Activated naive CD4-positive, alpha-beta T cell treated with anti-CD3 and anti-CD28 coated beads, Interleukin-2, amount 10 ng/mL, durations not matched to agents 7 days and 5 days (primary cell): ENCODE measurements at places on chromosomes 16 and 17.

- H3K27me3 ChIP-seq = no peaks in the 10 kb centered on the region
- peak overlapping the region; percentile 96 for H3K4me3 ChIP-seq
- H3K4me1 ChIP-seq = peaks cover 52% of the 10 kb centered on the region
- H3K27ac ChIP-seq = peak overlapping the region; percentile 96
- peaks cover 45% of the 10 kb centered on the region for H3K36me3 ChIP-seq
Measured at GRCh38 chr16:29790949-29791844, 646 bp downstream of the KIF22 start.

- H3K27me3 ChIP-seq = peaks cover 34% of the 10 kb centered on the region
- H3K27ac ChIP-seq = no peak overlapping the region
- no peaks in the 10 kb centered on the region for H3K36me3 ChIP-seq
Measured at GRCh38 chr17:57915985-57916757, 39.0 kb downstream of the CUEDC1 start.

- peaks cover 76% of the 10 kb centered on the region for H3K4me1 ChIP-seq
- H3K36me3 ChIP-seq = peaks cover 17% of the 10 kb centered on the region
- H3K4me3 ChIP-seq = no peak overlapping the region
- peak overlapping the region; percentile 93 for H3K27ac ChIP-seq
- DNase-seq = peak; percentile 82
Measured at GRCh38 chr17:27481327-27481726, 25.1 kb downstream of the KSR1 start.

DNA sequence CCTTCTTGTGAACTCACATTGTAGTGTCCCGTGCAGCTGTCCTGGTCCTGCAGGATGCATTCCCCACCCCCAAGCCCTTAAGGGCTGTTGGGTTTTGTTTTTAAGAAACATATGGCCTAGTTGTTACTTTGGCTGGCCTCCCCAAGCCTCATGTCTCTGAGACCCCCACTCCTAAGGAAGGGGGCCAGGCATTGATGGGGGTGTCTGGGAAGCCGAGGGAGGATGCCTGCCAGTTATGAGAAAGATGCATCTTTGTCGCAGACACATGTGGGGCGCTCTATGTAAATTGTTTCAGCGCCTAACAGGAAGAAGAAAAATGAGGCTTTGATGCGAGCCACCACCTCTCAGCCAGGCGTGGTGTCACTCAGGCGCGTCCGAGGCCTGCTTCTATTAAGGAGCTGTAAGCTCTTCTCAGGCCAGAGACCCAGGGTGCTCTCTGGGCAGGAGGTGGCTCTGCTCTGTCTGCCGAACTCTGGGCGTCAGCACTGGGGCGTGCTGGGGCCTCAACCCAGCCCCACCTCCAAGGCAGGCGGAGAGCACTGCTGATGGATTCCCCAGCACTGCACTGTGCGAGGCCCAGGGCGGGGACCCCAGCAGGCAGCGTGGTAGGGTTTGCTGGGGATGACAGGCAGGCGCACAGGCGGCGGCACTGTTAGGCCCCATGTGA is 70.6 kb downstream of the SREBF1 start:
- peak overlapping the region; percentile 11 for H3K27ac ChIP-seq
- peak; percentile 28 for DNase-seq
- H3K4me3 ChIP-seq = no peak overlapping the region
- peaks cover 23% of the 10 kb centered on the region for H3K4me1 ChIP-seq
- no peaks in the 10 kb centered on the region for H3K27me3 ChIP-seq
- peaks cover 4% of the 10 kb centered on the region for H3K36me3 ChIP-seq

DNA sequence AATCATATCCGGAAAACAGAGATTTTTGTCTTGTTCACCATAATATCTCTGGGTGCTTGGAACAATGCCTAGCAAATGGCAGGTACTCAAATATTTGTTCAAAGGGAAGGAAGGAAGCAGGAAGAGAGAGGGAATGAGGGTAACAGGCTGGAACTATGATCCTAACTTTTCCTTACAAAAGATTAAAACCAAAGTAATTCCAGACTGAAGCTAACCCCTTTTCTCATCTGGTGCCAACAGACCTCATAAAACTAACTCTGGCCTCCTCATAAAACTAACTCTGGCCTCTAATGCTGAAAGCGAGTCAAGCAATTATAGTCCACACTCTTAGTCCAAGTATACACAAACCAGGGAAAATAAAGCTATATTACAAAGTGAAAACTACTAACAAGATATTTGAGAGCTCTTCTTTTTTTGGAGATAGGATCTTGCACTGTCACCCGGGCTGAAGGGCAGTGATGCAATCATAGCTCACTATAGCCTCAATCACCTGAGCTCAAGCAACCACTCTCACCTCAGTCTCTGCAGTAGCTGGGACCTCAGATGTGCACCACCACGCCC is 84.6 kb downstream of the KANSL1 start:
- H3K27ac ChIP-seq = no peak overlapping the region
- DNase-seq = no peak
- H3K4me3 ChIP-seq = no peak overlapping the region
- no peaks in the 10 kb centered on the region for H3K27me3 ChIP-seq
- H3K36me3 ChIP-seq = peaks cover 20% of the 10 kb centered on the region

DNA sequence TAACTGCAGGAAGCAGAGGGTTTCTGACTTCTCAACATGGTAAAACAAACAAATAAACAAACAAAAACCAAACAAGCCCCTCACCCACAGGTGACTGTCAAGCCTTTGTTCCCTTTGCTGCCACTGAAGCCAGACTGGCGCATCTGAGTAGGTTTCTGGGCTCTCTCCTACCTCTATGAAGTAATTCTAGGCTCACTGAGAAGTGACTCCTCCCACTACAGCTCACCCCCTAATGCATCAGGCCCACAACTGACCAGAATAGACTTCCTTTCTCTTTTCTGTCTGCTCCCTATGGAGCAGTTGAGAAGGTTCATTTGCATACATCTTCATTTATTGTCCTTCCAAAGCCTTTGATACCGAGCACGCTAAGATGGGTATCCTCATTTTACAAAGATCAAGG is 77.0 kb upstream of the CCL2 start:
- no peak for DNase-seq
- peaks cover 23% of the 10 kb centered on the region for H3K27me3 ChIP-seq
- H3K36me3 ChIP-seq = no peaks in the 10 kb centered on the region
- H3K4me3 ChIP-seq = no peak overlapping the region
- H3K27ac ChIP-seq = no peak overlapping the region
- peaks cover 5% of the 10 kb centered on the region for H3K4me1 ChIP-seq

DNA sequence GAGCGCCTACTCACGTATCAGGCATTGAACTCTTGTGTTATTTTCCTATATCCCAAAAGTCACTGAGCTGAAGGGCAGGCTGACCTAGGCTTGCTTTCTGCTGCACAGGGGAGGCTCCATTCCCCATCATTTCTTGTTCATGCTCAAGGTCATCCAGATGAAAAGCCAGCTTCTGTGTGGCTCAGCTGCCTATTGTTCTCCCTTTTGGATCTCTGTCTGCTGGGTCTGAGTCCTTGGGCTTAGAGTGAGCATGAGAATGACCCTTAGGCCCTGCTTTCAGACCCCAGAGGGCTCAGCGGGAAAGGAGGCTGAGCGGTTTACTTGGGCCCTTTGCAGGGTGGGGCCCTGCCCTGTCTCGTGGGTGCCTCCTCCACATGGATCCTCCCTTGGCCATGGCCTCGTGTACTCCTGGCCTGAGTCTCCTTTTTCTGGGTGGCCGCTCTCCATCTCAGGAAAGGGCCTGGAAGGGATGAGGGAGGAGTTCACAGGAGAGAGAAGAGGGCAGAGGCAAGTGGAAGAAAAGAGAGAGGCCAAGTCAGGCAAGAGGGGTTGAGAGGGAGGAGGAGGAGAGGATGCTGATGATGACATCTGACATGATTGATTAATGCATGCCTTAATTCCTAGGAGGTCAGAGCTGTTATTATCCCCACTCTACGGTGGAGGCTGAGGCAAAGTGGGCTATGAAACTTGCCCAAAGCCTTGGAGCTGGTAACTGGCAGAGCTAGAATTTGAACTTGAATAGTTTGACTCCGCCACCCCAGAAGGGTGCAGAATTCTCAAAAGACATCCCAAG is 19.8 kb upstream of the MAP3K14 start:
- peaks cover 23% of the 10 kb centered on the region for H3K4me1 ChIP-seq
- H3K4me3 ChIP-seq = no peak overlapping the region
- no peak overlapping the region for H3K27ac ChIP-seq
- H3K36me3 ChIP-seq = no peaks in the 10 kb centered on the region
- DNase-seq = no peak
- H3K27me3 ChIP-seq = peaks cover 17% of the 10 kb centered on the region

DNA sequence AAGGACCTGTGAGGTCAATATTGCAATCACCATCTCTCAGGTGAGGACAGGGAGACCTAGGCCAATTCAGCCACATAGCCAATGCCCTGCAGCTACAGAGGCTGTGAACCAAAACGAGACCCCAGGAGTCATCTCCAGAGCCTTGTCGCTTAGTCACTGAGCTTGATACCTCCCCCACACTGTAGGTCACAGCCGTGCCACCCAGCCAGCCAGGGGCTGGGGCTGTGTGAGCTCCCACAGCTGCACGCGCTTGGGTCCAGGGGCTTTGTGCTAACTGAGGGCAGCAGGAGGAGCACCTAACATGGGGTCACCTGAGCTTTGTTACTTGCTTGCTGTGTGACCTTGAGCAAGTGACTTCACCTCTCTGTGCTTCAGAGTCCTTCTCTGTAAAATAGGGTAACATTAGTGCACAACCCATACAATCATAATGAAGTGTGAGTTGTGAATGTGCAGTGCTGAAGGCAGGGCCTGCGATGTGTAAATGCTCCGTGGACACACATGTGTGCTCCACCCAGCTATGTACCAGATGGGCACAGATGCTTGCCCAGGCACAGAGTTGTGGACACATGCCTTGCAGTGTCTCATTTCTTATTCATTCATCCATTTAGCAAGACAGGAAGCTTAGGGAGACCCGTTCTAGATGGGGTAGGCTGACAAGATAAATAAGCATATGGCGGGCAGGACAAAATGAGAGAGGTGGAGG is 25.9 kb downstream of the SBK1 start:
- no peak overlapping the region for H3K27ac ChIP-seq
- H3K36me3 ChIP-seq = peaks cover 2% of the 10 kb centered on the region
- H3K27me3 ChIP-seq = no peaks in the 10 kb centered on the region
- no peak overlapping the region for H3K4me3 ChIP-seq
- H3K4me1 ChIP-seq = peaks cover 8% of the 10 kb centered on the region

- H3K4me3 ChIP-seq = no peak overlapping the region
- no peak for DNase-seq
- H3K27ac ChIP-seq = no peak overlapping the region
- no peaks in the 10 kb centered on the region for H3K36me3 ChIP-seq
Measured at GRCh38 chr17:54974759-54975158, 6.2 kb downstream of the STXBP4 start.

DNA sequence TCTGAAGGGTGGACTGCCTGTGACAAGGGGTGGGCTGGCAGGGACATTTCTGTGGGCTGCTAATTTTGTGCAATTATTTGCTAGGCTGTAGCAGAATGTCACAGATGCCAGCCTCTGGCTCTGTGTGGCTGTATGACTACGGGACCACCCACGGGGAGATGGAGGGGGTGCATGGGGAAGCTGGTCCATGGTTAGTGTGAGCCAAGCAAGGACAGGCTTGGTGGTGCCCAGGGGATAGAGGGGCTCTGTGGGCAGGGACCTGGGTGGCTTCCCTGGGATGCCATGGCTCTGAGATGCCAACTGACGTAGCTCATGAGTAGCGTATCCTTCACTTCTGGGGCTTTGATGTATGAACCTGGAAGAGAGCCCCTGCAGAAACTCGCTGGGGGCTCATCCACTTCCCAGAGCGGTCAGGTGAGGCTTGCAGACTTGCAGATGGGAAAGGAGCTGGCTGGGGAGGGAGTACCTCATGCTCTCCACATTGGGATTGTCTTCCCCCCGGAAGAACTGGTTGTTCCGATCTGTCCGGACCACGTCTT is 87.2 kb downstream of the TBC1D16 start:
- no peak overlapping the region for H3K27ac ChIP-seq
- no peak overlapping the region for H3K4me3 ChIP-seq
- no peaks in the 10 kb centered on the region for H3K36me3 ChIP-seq

- peaks cover 7% of the 10 kb centered on the region for H3K27me3 ChIP-seq
- DNase-seq = no peak
- H3K36me3 ChIP-seq = no peaks in the 10 kb centered on the region
- no peaks in the 10 kb centered on the region for H3K4me1 ChIP-seq
Measured at GRCh38 chr16:85220125-85220839, 108.0 kb upstream of the CIBAR2 start.

DNA sequence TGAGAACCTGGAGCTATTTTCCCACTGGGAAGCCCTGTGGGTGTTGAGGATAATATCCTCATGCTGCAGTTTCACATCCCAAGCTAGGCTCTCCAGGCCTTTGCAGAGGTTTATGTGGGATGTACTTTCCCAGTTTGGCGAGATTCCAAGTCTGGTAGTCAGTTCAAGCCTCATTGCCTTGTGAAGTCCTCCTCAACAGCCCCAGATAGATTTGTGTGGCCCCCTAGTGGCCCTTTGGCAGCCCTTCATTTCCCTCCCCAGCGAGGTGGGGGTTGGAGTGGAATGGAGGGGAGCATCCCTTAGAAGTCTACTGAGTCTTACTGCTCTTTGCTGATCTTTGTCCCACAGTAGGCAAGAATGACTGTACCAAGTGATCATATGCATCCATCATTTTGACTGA is 137.9 kb downstream of the CDH11 start:
- no peak overlapping the region for H3K27ac ChIP-seq
- H3K4me3 ChIP-seq = no peak overlapping the region
- no peak for DNase-seq
- no peaks in the 10 kb centered on the region for H3K27me3 ChIP-seq

DNA sequence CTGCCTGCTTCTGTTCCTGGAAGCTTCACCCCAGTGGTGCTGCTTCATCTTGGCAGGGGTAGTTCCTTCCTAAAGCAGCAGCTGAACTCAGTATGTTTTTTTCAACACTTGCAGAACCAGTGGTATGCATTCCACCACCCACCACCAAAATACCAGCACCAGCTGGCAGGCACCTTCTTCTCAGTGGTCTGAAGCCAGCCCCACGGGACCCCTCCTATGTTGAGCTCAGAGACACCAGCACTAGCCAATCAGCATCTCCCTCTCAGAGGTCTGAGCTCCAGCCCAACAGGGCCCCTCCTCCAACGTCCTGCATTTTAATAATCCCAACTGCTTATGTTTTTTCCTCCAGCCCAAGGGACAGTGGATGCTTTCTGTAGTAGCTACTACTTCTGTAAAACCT is 299.6 kb upstream of the CCL2 start:
- no peaks in the 10 kb centered on the region for H3K4me1 ChIP-seq
- peaks cover 33% of the 10 kb centered on the region for H3K27me3 ChIP-seq
- H3K27ac ChIP-seq = no peak overlapping the region
- DNase-seq = no peak
- no peak overlapping the region for H3K4me3 ChIP-seq

GRCh38 chr16:53510704-53511070 is 7.7 kb upstream of the AKTIP start:
- H3K4me3 ChIP-seq = no peak overlapping the region
- no peak for DNase-seq
- no peak overlapping the region for H3K27ac ChIP-seq
- peaks cover 10% of the 10 kb centered on the region for H3K36me3 ChIP-seq

DNA sequence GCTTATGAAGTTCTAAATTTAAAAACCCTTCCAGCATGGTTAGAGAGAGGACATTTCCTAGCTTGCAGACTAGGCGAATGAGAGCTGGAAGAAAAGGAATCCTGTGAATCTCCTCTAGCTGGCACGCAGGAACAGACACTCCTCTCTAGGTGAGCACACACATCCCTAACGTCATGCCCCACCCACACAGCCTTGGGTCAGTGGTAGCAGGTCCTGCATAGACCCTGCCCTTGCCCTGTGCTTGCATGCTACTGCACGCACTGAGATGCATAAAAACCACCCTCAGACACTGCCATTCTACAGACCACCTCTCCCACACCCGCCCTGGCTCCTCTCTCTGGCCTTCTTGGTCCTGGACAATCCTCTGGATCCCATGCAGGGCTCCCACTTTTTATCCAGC is 23.5 kb downstream of the CES1 start:
- H3K4me3 ChIP-seq = no peak overlapping the region
- H3K4me1 ChIP-seq = no peaks in the 10 kb centered on the region
- H3K27me3 ChIP-seq = peaks cover 3% of the 10 kb centered on the region
- no peak overlapping the region for H3K27ac ChIP-seq
- DNase-seq = no peak
